ENCODE measurements at places on chromosomes 6 and 20.

DNA sequence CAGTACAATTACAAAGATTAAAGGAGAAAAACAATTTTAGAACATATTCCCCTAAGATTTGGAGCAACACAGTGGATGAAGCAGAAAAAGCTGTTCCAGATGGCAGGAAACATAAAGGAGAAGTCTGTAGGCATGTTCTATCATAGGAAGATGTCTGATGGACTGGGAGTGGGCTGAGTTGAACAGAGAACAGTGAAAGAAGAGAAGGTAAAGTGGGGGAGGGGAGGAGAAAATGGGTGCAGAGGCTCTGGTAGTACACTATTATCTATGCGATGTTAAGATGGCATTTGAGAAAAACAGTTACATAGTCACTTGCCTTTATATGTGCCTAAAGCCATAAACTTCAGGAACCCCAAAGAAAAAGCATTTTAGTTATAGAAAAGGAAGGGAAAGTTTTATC lies 4.2 kb upstream of the PHIP start:
- no peak for DNase-seq

- no peak for DNase-seq
These were observed 34.5 kb upstream of the DUSP22 start for GRCh38 chr6:257774-258173.

- DNase-seq, result no peak
These were observed 63.9 kb downstream of the KCNS1 start for GRCh38 chr20:45037050-45037449.

- no peak for DNase-seq
These were observed 723.5 kb upstream of the CHD6 start for GRCh38 chr20:42341654-42342053.

DNA sequence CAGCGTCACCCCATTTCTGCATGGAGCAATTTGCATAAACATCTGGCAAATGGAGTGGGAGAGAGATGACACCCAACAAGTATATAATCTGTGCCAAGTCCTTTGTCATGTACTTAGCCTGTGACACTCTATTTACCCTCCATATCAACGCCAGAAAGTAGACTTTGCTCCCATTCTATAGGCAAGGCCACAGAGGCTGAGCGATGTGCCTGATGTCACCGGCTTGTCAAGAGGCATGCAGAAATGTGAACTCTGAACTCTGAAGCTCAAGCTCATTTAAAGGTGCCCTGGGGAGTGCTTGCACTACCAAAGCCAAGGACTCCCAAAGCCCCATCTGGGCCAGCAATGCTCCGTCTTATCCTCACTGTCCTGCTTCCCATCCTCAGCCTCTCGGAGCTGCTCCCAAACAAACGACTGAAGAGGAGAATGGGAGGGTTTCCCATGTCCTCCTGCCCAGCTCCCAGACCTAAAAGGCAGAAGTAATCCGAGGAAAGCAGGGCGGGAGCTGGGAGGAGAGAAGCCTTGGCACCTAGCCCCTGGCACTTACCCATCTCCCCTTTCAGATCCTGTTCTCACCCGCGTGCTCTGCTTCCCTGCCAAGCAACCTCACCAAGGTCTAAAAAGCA lies 9.2 kb downstream of the CPNE5 start:
- DNase-seq, result no peak

- DNase-seq, result no peak
These were observed 13.9 kb upstream of the COX7A2 start for GRCh38 chr6:75257343-75258087.

- DNase-seq, result no peak
These were observed 631.1 kb downstream of the KIF16B start for GRCh38 chr20:15942130-15942529.

- DNase-seq, result no peak
These were observed 81.4 kb upstream of the MYLIP start for GRCh38 chr6:16047435-16047990.
